ENCODE measurements at places on chromosomes 7 and 10.

GRCh38 chr7:16669581-16669980 is 23.6 kb downstream of the BZW2 start:
- no peak for DNase-seq

- DNase-seq: no peak
These were observed 31.0 kb downstream of the AMZ1 start for GRCh38 chr7:2719007-2719406.

DNA sequence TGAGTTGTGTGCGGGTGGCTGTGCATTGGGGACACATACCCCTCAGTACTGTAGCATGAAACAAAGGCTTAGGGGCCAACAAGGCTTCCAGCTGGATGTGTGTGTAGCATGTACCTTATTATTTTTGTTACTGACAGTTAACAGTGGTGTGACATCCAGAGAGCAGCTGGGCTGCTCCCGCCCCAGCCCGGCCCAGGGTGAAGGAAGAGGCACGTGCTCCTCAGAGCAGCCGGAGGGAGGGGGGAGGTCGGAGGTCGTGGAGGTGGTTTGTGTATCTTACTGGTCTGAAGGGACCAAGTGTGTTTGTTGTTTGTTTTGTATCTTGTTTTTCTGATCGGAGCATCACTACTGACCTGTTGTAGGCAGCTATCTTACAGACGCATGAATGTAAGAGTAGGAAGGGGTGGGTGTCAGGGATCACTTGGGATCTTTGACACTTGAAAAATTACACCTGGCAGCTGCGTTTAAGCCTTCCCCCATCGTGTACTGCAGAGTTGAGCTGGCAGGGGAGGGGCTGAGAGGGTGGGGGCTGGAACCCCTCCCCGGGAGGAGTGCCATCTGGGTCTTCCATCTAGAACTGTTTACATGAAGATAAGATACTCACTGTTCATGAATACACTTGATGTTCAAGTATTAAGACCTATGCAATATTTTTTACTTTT is 1.8 kb downstream of the DDIT4 start:
- DNase-seq: no peak

- DNase-seq: no peak
These were observed 20.8 kb upstream of the ALOX5 start for GRCh38 chr10:45353186-45353585.

DNA sequence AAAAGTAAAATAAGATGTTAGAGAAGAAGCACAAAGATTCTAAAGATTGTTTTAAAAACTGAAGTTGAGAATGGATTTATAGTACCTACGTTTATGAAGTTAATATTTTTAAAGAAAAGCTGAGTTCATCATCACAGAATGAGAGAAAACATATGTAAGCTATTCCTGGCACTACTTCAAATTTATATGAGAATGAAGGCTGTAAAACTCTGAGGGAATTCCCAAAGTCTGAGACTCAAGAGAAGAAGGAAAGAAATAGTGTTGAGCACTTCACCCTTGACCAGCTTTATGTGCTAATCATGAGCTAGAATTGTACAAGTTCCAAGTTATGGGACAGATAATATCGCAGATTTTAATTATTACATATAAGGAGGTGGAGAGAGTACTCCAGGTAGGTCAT is 323.7 kb upstream of the GNAI1 start:
- no peak for DNase-seq

DNA sequence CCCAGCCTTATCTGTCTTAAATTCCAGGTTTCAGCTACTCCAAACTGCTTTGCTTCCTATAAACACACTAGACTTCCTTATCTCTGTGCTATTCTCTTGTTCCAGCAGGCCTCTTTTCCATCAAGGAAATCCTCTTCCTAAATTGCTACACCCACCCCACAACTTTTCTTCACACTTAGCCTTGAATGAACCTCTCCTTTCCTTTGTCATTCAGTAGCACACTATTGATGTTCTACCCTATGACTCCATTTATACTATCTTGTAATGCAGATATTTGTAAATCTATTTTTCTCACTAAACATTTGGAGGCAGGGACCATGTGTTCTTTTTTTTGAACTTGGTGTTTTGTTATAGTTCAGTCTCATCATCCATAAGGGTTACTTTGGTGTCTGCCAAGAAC is 3.7 kb downstream of the SLC16A9 start:
- DNase-seq: no peak

- DNase-seq: no peak
These were observed 481.8 kb downstream of the SEMA3D start for GRCh38 chr7:84705079-84705478.

- no peak for DNase-seq
These were observed 68.4 kb upstream of the NRBF2 start for GRCh38 chr10:63064706-63065105.

GRCh38 chr10:58518775-58519174 is 6.1 kb downstream of the BICC1 start:
- DNase-seq: no peak

DNA sequence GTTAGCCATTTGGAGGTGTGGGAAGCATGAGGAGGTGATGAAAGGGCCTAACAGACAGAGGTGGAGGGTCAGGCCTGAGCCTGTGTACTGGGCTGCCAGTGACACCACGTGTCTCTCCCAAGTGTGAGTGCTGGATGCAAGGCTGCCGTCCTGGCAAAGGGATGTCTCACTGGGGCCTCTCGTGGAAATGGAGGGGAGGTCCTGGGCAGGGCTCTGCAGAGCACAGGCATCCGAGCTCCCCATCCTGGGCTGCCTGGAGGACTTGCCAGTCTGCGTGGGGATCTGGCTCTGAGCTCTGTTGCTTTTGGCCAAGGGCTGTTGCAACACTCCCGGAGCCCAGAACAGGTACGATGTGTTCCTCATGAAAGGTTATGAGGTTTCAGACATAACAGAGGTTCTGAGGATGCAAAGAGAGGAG is 77.3 kb downstream of the GRK5 start:
- DNase-seq: no peak

DNA sequence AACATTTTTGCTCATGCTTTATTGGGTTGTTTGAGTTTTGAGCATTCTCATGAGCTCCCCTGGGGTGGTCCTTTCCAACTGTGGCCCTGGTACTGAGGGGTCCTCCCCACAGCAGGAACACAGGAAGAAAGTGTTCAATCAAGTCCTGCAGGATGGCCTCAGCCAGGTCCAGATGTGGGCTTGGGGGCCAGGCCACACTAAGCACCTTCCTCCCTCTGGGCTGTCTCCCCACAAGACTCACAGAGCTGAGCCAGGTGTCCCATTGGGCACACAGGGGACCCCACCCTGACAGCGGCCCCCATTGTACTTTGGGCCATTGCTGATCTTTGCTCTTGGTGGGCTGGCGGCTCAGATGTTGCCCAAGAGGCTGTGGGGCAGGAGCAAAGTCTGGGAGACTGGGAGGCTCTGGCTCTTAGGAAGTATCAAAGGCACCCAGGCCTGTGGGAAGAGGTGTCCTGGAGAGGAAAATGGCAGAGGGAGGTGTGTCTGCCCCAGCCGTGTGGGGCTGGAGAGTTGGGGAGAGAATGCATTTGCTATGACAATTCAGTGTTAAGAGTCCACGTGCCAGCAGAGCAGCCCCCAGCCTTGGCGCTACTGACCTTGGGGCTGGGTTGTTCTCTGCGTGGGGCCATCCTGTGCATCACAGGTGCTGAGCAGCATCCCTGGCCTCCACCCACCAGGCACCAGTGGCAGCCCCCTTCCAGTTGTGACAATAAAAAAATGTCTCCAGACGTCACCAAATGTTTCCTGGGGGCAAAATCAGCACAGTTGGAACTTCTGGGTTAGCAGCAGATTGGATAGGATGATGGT is 17.8 kb downstream of the SCART1 start:
- no peak for DNase-seq

GRCh38 chr10:107081644-107082043 is 82.9 kb downstream of the SORCS1 start:
- no peak for DNase-seq

- no peak for DNase-seq
These were observed 557 bp downstream of the BAG3 start for GRCh38 chr10:119651514-119652360.

DNA sequence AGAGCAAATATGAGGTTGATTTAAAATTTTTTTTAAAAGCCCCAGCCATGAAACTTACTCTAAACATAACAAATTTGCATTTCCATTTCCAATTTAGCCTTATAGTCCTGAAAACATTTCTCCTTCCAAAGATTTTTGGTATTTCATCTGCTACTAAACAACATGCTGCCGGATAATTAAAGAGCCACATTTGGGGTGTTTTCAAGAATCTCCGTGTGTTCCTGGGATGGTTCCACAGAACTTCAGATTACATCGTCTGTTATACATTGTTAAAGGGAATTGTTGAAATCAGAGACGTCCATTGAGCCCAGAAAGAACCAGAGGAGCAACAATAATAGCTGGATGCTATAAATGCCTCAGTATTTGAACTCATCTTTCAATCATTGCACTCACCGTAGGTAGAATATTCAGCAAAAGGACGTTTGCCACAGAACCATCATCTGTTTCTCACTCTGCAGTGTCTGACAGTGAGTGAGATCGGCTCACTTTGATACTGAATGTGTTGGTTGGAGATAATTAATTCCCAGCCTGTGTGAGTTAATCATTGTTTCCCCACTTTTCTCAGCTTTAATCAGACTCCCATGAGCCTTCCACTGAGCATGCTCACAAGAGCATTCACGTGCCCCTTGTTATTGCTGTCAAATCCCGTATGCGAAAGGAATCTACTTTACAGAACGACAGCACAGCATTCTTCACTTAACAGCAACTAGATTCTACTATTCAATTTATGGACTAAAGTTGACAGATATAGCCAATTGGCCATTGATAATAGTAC is 128.4 kb upstream of the PALS2 start:
- no peak for DNase-seq

GRCh38 chr7:157032128-157032527 is 21.7 kb upstream of the MNX1 start:
- DNase-seq: no peak

GRCh38 chr7:157560258-157560654 is 223.5 kb downstream of the DNAJB6 start:
- no peak for DNase-seq

DNA sequence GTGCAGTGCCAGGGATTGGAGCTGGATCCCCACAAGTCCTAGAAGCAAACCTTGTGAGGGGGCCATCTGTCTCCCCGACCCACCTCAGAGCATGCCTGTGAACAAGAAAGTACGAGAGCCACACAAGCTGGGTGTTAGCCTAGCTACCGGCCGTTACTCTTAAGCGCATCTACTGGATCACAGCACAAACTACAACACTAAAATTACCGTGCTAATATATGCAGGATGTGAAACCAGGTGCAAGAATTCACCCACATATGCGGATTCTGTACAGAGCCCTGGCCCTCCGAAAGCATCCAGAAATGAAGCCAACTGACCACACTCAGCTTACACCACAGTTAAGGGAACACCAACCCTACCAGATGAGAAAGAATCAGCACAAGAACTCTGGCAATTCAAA is 16.0 kb upstream of the PRSS1 start:
- no peak for DNase-seq

- DNase-seq: no peak
These were observed 23.3 kb downstream of the AQP1 start for GRCh38 chr7:30934732-30935568.

DNA sequence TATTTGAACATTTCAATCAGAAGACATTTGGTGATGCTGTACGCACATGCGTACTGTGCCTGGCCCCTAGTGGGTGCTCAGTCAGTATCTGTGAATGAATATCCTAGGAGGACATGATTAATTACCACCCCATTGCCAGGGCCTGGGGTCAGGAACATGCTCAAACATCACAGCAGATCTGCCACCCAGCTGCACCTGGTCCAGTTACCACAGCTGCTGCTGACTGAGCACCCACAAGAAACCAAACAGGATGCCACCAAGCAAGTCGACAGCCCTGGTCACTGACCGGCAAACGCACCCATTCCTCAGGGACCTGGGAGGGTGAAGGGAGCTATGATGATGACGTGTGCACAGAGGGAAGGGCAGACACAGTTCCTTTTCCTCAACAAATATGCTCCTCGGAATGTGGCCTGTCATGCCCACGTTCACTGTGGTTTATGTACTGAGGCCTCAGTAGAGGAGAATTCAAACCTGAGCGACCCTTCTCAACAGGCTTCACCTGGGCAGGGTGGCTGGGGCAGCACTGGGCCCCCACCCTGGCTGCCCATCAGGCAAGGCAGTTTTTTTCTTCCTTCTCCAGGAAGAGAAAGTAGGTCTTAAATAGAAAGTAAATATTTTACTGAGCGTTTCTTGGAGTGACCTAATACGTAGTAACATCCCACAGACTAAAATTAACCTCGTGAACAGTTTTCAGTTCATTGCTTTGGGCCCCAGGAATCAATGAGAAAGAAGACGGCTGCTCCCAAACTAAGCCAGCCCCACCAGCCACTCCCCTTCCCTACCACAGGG is 13.4 kb downstream of the CTBP2 start:
- no peak for DNase-seq

DNA sequence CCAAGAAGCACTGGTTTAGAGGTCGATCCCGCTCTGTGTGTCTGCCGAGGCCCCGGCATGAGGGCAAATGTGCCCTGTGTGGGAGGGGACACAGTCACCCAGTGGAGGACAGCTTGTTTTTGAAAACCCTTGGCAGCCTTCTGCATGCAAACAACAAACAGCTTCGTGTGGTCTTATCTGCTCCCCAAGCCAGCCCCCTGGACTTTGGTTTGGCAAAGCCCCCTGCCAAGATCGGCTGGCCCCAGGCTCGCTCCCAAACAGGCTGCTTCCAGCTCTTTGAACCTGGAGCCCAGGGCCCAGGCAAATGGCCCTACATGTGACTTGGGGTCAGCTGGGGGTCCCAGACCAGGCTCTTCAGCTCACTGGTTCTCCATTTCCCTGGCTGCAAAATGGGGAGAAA is 2.9 kb downstream of the ELN start:
- no peak for DNase-seq

- DNase-seq: no peak
These were observed 177.3 kb upstream of the TMEM72 start for GRCh38 chr10:44733501-44734488.

DNA sequence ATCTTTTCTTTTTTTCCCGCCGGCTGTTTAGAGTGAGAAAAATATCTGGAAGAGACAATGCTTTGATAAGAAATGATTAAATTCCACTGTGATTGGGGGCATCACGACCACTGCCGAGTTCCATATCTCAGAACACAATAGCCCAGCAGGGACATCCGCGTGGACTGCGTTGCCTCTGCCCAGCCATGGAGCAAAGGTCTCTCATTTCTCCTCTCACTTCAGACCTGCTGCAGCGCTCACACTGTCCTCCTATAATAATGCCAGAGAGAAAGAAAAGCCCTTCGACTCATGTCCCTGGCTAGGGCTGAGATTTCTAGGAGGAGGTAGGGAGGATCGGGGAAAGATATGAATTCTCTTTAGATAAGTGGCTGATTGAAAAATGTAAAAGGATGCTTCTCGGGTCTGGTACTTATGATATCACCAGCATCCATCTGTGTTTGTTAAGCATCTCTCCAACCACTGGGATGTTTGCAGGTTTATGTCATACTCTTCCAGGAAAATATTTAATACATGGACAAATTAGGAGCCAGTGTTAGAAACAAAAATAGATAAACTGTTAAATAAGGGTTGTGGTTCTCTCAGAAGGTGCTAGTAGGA is 472.9 kb upstream of the AKR1E2 start:
- no peak for DNase-seq

DNA sequence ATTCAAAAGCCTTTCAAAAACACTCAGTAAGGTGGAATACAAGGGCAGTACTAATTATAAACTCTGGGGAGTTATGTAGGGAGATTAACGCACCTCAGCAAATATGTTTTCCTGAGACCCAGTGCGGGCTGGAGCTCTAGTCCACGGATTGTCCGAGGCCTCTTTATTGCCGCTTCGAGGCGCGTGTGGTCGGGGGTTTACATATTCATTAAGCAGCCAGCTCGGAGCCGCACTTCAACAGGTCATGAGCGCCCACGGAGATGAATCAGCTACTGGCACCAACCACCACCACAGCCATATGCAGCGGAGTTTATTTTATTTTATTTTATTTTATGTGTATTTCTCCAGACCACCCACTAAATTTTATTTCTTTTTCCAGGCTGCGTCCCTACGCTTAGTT is 195.9 kb upstream of the ADARB2 start:
- no peak for DNase-seq

All from NCI-H1417 treated with DMSO at 0.1 percent for 48 hours (cell line).